HT-29 (cell line): ENCODE measurements at places on chromosomes 11 and 22.
A peak's percentile ranks its signal among the peaks of the same experiment; 100 is the strongest.

DNA sequence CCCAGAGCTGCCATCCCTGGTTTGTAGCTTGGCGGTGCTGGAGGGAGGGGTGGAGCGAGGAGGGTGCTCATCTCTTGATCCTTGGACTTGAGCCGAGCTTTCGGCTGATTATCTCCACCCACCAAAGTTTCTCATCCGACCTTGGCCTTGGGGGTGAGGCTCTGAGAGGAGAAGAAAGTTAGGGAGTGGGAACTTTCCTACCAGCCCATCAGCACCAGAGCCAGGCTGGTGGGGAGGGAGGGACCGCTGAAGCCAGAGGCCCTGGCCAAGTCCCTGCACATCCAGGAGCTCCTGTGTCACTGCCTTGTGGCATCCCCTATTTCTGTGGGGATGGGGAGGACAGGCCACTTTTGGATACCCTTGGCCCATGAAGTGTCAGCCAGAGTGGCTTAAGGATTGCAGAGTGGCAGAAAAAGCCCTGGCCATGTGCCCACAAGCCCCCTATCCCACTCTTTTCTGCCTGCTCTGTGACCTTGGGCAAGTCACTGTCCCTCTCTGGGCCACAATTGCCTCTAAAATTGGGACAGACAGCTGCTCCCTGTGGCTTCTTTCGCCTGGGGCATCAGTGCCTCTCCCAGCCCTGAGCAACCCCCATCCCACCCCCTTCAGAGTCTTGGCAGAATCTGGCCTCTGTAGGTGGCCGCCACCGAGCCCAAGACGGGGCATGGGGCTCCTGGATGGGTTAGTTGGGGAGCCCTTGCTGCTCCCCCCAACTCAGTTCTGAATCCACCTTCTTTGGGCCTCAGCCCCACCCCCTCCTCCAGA lies 10.3 kb downstream of the KCTD17 start:
- DNase-seq = no peak

DNA sequence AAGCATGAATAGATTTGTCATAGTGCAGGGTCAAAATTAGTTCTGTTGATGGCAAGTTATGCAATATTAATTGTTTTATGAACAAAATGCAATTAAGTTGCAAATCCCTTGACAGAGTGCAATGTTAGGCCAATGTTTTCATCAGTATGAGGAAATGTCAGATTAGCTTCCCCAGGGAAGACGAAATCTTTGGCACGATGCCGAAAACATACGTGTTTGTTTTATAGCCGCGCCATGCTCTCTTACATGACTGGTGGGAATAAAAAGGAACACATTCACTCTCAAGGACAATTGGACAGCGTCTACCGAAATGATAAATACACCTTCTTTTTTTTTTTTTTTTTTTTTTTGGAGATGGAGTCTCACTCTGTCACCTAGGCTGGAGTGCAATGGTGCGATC lies 27.0 kb downstream of the MFNG start:
- DNase-seq = no peak

GRCh38 chr11:44813401-44813800 lies 86.6 kb downstream of the TSPAN18 start:
- DNase-seq = no peak

- no peak for DNase-seq
These were observed 483 bp upstream of the HYLS1 start for GRCh38 chr11:125886997-125887372.

- no peak for DNase-seq
These were observed 60.2 kb downstream of the NTM start for GRCh38 chr11:131430473-131431208.

DNA sequence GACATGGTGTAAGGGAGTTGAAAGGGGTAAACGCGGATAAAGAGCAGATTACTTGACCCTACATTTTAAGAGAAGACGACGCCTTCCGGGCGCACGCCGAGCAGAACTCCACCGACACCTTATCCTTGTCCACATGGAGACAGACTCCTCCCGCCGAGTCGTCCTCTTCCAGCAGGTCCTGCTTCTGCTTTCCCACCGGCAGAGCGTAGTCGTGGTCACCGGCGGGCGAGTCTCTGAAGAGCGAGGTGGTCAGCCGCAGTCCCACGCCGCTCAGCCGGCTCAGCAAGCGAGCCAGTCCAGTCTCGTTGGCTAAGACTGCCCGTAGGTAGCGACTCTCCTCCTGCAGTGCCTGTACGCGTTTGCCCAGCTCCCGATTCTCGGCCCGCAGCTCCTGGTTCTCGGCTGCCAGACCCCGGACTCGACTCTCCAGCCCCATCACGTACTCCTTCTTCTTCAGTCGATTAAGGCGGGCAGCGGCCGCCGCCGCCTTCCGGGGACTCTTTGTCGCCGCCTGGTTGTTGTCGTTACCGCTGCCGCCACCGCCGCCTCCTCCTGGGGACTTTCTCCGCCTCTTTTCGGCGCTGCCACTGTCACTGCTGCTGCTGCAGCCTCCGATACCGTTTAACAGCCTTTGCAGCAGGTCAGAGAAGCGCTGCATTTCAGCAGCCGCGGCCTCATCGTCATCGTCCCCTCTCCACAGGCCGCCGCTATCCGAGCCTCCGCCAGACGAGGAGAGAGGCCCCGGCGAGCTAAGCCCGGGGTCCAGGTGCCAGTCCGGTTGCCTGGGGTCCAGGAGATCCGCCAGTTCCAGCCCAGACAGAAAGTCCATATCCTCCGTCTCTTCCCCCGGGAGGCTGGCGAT lies 945 bp downstream of the CREBZF start:
- DNase-seq = peak; percentile 91

GRCh38 chr11:93444617-93445073 lies 98.5 kb downstream of the SMCO4 start:
- peak; percentile 79 for DNase-seq

DNA sequence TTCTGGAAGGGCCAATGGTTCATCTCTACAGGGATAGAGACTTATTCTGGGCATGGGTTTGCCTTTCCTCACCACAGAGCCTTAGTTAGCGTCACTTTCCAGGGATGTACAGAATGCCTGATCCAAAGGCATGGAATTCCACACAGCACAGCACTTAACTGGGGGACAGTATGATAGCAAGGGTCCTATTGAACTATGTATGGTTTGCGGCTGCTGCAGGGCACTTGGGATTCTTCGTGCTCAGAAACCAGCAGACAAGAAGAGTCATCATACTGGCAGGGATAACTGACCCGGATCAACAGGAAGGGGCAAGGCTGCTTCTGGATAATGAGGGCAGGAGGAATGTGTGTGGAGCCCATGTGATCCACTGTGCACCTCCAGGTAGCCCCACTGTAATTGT lies 105.7 kb downstream of the SWAP70 start:
- no peak for DNase-seq

DNA sequence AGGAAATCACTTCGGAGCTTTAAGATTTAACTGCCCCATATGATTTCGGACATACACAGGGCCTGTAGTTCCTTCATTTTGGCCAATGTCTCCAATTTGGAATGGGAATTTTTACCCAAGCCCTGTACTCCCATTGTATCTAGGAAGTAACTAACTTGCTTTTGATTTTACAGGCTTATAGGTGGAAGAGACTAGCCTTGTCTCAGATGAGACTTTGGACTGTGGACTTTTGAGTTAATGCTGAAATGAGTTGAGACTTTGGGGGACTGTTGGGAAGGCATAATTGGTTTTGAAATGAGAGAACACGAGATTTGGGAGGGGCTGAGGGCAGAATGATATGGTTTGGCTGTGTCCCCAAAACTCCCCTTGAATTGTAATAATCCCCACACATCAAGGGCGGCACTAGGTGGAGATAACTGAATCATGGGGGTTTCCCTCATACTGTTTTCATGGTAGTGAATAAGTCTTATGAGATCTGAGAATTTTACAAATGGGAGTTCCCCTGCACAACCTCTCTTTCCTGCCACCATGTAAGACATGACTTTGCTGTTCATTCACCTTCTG lies 130.5 kb downstream of the LARGE1 start:
- DNase-seq = no peak

GRCh38 chr11:11756718-11757117 lies 85.1 kb upstream of the USP47 start:
- no peak for DNase-seq

DNA sequence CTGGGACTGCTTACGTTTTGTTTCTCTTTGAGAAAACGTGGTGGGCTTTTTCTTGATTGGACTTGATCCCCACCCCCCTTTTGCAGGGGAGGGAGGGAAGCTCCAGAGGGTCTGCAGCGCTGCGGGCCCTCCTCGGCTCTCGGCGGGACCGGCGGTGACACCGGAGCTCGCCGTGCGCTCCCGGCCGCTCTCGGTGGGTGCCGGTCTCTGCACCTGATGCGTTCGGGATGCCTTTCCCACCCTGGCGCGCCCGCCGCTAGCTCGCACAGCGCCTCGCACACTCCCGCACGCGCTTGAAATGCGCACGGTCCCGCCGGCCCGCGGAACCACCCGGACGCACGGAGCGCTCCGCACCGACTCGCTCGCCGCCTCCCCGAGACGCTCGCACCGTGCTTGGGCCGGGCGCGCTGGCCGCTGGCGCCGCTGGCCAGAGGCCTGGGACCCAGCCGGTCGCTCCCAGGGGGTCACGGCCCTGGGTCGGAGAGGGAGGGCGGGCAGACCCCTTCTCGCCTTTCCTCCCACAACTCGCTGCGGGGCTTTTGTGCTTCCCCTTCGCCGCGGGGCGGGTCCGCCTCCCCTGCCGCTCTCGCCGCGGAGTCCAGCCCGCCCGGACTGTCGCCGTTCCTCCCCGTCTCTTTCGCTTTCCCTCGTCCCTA lies 1.0 kb downstream of the ZBTB16 start:
- DNase-seq = no peak

- DNase-seq = peak; percentile 70
These were observed at the start of gene WNT7B for GRCh38 chr22:45977003-45977411. TSS of gene WNT7B (minus strand) at chr22:45977162. CDS start at chr22:45976754, 408 bp downstream.

GRCh38 chr11:11020219-11020726 lies 162.4 kb upstream of the ZBED5 start:
- no peak for DNase-seq

- DNase-seq = no peak
These were observed 72.0 kb downstream of the LARGE1 start for GRCh38 chr22:33848251-33848650.

DNA sequence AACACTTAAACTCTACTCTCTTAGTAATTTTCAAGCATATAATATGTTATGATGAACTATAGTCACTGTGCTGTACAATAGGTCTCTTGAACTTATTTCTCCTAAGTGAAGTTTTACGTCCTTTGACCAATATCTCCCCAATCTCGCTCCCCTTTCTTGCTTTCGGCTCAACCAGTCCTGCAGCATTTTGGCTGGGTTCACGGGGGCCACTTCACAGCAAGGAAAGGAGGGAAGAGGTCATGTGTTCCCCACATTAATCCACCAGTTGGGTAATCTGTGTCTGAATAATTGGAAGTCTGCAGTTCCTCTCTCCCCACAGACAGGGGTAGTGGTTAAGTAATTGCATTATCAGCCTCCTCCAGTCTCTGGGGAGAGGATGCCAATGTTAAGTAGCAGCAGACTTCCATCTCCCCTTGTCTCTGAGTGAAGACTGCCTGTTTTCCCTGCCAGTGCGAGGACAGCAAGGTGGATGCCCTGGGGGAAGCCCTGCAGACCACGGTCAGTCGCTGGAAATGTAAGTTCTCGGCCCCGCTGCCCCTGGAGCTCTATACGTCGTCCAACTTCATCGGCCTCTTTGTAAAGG lies 59.2 kb upstream of the CRTAM start:
- DNase-seq = no peak

DNA sequence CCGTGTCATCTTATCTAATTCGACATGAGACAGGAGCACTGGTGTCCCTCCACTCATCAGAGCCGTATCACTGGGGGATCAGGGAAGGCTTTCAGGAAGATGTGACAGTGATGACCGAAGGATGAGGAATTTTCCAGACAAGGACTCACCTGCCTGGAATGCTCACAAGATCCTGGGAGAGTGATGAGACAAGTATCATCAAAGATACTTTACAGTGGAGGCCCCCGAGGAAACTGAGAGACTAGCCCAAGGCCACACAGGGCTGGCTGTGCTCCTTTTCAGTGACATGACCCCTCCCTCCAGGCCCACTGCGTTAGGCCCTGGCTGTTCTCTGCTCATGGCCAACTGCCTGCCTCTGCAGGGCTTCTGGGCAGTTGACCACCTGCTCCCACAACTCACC lies 13.0 kb downstream of the CLPB start:
- no peak for DNase-seq

- no peak for DNase-seq
These were observed 224.1 kb downstream of the SNX19 start for GRCh38 chr11:130692220-130692619.

DNA sequence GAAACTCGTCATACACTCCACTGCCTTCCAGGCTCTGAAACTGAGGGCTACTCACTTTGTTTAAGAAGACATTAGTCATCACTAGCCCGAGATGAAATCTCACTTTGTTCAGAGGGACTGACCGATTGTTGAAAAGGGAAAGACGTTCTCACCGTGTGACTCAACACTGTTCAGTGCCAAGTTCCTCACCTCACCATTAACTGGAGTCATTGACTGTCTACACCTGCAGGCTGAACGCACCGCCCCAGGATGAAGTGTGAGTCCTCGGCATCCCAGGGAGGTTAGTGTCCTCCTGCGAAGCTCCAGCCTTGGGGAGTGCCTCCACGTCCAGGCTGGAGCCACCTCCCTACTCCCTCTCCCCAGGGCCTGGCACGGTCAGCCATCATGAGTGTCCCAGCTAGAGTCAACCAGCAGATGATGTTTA lies 30.4 kb downstream of the FADD start:
- DNase-seq = peak; percentile 99

- DNase-seq = no peak
These were observed 115.4 kb downstream of the KIAA1671 start for GRCh38 chr22:25067851-25068421.

DNA sequence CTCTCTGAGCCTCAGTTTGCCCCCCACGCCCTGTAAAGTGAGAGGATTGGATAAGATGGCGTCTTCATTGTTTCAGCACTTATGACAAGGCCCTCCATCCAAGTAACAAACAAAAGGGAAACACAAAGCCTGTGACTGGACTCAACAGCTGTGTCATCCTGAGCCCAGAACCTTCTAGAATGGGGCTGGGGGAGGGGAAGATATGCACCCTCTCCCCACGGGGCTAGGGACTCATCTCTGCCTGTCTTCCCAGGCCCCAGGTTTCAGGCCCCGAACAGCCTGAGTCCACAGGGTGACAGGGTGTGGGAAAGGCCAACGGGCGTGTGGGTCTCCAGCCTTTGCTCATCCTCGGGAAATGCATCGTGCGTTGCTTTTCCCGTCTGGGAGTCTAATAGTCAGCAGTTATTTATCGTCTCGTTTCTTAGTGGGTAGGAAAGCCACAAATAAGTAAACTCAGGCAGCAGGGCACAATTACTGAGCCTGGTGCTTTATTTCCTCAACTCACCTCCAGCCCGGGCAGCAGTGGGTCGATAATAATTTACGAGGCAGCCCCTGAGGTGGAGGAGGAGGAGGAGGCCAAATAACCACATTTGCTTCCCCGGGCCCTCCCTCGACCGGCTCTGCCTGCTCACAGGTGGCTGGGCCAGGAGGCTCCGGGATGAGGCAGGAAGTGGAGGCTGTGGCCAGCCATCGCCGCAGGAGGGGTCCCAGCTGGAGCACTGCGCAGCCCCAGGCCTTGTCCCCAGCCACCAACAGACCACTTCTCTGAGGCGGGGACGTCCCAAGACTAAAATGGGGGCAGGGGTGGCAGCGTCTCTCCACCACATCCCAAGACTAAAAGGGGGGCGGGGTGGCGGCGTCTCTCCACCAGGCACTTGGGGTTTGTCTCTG lies 54.4 kb downstream of the FLRT1 start:
- no peak for DNase-seq

GRCh38 chr11:13462311-13462900 lies 616 bp downstream of the BTBD10 start:
- peak; percentile 82 for DNase-seq

GRCh38 chr22:27437570-27437969 lies 364.0 kb downstream of the MN1 start:
- DNase-seq = no peak

GRCh38 chr11:44990665-44991064 lies 40.0 kb upstream of the TP53I11 start:
- no peak for DNase-seq
